Activated CD8-positive, alpha-beta memory T cell treated with anti-CD3 and anti-CD28 coated beads, Interleukin-2, amount 50 U/mL, for 48 hours (primary cell): ENCODE measurements at places on chromosomes 1 and 21.
A peak's percentile ranks its signal among the peaks of the same experiment; 100 is the strongest.

DNA sequence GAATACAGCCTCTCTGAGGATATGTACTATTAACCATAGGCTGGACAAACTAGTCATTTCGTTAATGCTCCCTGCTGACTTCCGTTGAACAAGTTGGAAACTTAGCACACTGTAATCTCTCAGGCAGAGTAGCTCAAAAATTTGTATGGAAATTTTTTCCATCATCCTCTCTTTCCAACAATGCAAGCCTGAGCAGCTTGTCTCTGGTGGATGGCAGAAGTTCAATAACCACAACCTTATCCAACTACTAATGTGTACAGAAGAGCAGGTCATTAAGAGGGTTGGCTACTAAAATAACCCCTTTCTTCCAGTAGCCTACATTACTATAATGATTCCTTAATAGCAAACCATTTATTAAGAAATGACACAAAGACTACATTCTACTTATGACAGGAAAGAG is 262.3 kb downstream of the NFIA start:
- no peak for DNase-seq

DNA sequence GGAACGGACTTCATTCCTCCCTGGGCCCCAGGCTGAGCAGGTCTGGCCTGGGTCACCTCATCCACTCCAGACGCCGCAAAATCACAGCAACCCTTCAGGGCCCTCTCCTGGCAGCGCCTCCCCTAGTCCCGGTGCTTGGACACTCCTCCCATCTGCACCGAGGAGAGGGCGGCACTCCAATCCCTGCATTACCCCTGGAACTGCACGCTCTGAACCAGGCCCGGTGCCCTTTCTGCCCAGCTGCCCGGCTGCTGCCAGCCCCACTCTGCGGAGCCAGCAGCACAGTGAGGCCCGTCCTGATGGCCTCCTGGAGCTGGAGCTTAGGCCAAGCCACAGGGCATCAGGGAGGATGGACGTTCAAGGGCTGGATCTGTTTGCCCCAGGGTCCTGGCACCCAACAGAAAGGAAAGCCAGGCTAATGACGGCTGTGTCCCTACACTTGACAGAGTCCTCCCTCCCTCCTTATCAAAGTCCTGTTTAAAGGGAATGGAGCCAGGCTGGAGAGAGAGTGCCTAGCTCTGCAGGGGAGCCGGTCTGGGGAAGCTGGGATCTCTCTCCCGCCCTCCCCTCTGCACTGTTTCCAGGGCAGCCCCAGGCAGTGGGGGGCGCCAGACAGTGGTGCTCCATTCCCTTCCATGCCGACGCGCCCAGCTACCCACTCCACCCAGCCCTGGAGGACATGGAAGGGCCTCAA is 12.7 kb downstream of the COL6A2 start:
- peak; percentile 20 for DNase-seq

DNA sequence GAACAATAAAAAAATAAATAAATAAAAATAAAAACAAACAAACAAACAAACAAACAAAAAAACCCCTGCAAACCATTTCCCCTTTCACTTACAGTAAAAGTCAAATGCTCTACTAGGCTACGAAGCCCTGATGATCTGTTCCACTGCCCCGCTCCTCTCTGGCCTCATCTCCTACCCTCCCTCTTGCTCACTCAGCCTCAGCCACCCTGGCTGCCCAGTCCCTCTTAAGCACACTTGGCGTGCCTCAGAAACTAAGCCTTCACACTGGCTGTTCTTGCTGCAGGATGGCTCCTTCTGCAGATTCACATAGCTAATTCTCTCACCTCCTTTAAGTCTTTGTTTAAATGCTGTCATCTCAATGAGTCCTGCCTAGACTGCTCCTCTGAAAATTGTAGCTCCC is 30.8 kb upstream of the UHMK1 start:
- DNase-seq, result no peak

GRCh38 chr21:29716753-29717152 is 223.0 kb downstream of the GRIK1 start:
- no peak for DNase-seq

DNA sequence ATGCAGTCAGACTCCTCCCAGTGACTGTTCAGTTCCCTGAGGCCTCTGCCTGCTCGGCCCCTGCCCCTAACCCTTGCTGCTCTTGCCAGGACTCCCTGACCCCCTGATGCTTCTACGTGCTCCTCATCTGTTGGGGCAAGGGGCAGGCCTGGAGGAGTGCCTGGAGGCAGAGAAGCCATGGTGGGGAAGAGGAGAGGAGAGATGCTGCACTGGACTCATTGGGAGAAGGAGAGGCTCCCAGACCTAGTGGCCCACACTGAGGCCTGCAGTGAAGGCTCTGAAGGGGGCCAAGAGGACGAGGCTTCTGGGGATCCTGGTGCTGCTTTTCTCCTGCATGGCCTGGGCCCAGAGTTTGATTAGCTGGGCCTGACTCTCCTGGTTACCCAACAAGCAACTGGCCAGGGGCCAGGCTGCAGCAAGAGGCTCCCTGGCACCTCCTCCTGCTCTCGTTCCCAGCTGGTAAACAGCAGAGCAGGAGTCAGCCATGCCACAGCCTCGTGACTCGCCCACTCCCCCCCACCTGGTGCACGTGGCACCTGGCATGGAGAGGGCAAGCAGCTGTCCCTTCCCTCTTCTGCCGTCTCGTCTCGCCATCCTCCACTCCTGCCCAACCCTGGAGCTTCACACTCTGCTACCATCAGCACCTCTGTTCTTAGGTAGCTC is 847 bp upstream of the RORC start:
- DNase-seq, result no peak

DNA sequence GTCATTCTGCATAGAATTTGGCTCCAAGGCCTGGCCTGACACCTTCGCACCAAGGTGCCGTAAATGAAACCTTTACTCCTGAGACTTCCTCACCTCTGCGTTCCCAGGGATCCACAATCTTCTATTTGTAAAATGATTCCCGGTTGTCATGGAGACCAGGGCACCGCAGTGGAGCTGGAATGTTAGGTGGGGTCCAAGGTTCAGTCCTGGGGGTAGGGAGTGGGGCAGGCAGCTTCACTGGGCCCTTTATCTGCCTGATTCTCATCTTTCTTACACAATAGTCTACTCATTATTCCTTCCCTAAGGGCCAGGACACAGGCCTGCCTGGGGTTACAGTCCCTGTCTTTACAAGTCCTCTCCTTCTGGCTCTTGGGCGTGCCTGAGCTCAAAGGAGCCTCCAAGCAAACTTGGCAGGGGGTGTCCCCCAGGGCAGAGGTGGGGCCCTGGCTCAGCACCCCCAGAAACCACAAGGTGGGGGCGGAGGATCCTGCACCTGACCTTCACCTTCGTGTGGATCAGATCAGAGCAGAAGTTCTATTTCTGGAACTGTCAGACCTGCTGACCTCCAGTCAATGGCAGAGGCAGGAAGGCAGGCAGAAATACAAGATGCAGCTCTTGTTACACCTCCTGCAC is 51.1 kb downstream of the RIPK4 start:
- DNase-seq, result no peak

DNA sequence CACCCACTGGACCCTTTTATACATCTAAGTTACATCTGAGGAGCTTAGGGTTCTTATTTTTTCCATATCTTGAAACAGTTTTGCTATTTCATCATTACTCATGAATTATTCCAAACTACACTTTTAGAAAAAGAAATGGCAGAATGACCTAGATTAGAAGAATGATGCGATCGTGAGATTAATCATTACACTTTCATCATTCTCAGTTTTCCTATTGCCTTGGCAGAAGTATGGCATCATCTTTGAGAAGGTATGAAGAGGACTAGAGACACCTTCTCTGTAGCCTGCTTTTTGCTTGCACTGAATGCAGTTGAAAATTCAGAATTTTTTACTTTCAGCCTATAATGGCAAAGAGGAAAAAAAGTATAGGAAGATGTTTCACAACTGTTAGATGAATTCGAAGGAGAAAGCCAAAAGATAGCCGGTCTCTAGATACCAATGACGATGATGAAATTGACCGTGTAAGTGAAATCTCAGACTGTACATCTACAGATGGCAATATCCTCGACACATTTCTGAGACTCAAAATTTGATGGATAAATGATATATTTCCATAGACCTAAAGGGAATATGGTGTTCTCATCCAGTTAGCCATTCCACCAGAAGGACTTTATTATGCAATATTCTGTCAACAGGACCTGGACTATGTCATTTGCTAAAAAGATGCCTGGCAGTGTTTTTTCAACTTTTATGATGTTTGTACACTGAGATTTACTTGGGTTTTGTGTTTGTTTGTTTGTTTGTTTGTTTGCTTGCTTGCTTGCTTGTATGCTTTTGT is 191.8 kb downstream of the TOMM20 start:
- DNase-seq, result no peak

- DNase-seq, result no peak
These were observed 220.1 kb upstream of the VAMP3 start for GRCh38 chr1:7550981-7551380.

GRCh38 chr1:15848143-15848928 is 829 bp downstream of the SPEN start:
- DNase-seq, result peak; percentile 75

- DNase-seq, result no peak
These were observed 152.6 kb downstream of the ZP4 start for GRCh38 chr1:237737938-237738610.

DNA sequence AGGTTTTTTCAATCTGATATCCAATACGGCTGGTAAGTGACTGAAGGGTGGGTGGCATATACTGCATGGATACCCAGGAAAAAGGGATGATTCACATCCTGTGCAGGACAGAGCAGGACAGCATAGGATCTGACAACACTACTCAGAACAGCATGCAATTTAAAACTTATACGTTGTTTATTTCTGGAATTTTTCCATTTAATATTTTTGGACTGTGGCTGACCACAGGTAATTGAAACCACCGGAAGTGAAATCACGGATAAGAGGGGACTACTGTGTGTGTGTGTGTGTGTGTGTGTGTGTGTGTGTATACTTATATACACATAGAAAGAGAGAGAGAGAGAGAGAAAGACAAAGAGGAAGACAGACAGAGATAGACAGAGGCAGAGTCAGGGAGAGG is 23.0 kb downstream of the ERICH3 start:
- DNase-seq, result no peak
